ENCODE measurements at places on chromosomes 7 and 10. TPM values are rescaled to one million over a fixed set of nuclear protein-coding genes. Genes with fewer than 3 reads are reported as not detected.

DNA sequence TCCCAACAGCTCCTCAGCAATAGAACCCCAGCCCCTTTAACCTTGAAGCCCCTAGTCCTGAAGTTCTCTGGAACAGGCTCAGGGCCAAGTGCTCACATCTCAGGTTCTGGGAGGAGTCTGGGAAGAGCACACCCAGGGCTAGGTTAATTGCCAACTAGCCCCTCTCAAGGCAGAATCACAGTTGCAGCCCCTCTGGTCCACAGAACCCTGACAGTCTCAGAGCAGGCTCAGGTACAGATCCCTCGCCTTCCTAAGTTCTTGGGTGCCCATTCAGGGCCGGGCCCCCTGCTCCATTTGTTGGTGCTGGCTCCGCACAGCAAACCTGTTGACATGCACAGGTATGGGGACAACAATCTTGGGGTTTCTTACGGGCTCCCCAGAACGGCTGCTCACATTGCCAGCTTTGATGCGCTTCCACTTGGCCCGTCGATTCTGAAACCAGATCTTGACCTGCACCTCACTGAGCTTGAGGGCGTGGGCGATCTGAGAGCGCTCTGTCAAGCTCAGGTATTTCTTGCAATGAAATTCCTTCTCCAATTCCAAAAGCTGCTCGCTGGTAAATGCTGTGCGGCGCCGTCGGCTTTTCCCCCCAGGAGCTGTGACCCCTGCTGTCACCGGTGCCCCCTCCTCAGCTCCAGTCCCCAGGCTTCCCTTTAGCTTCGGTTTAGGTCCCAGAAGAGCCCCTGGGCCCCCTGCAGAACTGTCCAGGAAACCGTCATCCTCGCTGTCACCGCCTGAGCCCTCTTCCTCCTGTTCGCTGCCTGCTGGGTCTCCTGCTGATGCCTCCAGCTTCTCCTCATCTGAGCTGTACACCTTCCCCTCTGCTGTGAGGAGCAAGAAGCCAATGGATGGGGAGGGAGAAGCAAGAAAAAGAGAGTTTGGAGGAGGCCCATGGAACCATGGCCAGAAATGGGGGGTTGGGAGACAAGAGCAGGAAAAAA lies 18.9 kb downstream of the GBX1 start:
- peaks cover 7% of the 10 kb centered on the region for H3K27me3 ChIP-seq
- H3K27ac ChIP-seq, result no peak overlapping the region
- DNase-seq, result no peak
- H3K4me1 ChIP-seq, result no peaks in the 10 kb centered on the region
- no peaks in the 10 kb centered on the region for H3K36me3 ChIP-seq

The INSYN2A gene
- not detected for total RNA-seq

The GNAT3 gene
- total RNA-seq, result not detected

DNA sequence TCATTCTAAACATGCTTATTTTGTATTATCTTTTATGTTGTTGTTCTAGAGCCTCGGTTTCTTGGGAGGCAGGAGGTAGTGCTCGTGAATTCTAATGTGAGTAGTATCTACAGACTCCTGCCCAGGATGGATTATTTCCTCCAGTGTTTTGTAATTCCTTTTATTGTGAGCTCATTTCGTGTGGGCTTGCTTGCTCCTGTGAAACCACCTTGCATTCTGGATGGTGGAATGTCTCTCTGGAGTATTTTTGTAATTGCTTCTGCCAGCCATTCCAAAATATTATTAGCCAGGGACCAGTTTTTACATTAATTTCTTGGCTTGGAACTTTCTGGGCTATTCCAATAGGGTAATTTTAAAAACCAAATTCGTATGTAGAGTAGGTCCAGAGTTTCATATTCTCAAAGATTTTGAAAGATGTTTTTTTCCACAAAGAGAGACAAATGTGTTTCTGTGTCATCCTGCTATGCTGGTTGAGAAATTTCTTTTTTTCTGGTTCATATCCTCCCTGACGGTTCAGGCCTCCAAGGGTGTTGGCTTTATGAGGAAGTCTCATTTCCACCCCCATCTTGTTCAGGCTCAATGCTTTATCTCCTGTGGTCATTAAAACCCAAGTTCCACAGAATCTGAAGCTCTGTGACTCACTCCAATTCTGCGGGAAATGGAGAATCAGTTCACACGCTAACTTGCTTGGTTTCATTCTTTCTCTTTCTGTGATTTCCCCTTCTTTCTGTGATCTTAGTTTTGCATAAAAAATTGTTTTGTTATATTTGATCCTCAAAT lies 41.7 kb upstream of the CALD1 start:
- peaks cover 3% of the 10 kb centered on the region for H3K27me3 ChIP-seq
- peaks cover 4% of the 10 kb centered on the region for H3K4me1 ChIP-seq
- DNase-seq, result no peak
- H3K36me3 ChIP-seq, result no peaks in the 10 kb centered on the region
- H3K27ac ChIP-seq, result no peak overlapping the region

Measured in activated CD8-positive, alpha-beta T cell treated with anti-CD3 and anti-CD28 coated beads, Interleukin-2, amount 10 ng/mL, durations not matched to agents 7 days and 5 days (primary cell).